ENCODE measurements at places on chromosomes 7 and 10. TPM values are rescaled to one million over a fixed set of nuclear protein-coding genes. Genes with fewer than 3 reads are reported as not detected.

Gene GHITM
- 271 TPM for total RNA-seq

Gene COBL
- total RNA-seq: 56.6 TPM

Gene IDI2
- total RNA-seq: not detected

Gene NACAD
- 0.49 TPM for total RNA-seq

Gene SLC25A13
- 33.5 TPM for total RNA-seq

GRCh38 chr10:3008518-3009195 lies 58.7 kb upstream of the PFKP start:
- no peak for DNase-seq

DNA sequence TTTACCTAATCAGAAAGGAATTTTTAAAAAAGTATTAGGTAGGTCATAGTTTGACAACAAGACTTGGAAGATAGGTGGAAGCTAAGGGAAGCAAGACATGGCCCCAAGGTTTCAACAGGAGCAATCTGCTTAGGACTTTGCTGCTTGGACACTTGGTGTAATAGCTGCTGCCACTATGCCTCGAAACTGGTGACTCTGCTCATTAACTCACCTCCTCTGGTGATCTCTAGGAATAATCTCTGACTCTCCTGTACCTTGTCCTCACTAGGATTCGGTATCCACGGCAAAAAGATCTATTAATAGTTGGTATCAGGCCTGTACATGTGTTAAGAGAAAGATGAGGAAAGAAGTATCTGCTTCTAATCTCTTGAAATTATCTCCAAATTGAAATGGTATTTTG lies 53.1 kb downstream of the PTEN start:
- DNase-seq: no peak

GRCh38 chr10:83724471-83725241 lies 414.7 kb upstream of the GHITM start:
- DNase-seq: no peak

- DNase-seq: no peak
Observed at GRCh38 chr7:28695300-28696295, 262.5 kb downstream of the TRIL start.

DNA sequence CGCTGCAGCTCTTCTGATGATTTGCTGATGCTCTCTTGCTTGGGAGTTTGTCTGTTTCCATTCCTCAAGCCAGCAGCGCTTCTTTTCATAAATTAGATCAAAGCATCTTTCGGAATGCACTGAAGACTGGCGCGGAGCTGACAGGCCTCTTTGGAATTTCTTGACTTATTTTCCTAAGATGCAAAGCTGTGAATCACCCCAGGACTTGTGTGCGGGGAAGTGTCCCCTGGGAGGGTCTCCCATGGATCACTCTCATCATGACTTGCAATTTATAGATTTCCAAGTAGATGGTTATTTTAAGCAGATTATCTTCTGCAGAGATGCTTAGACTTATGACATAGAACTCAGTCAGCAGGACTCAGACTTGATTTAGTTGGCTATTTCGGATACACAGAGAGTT lies 467.2 kb downstream of the TCERG1L start:
- no peak for DNase-seq

DNA sequence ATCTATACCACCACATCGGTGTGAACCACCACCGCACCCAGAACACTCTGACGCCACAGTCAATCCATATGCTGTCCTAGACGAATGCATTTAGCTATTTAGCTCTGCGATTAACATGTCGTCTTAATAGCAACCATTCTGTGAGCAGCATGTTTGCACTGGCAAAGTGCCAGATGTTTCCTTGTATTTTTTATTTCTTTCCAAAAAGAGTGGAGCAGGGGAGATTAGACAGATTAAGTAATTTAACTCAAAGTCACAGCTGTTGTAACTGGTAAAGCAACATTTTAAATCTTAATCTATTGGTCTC lies 57.0 kb upstream of the ARL4A start:
- no peak for DNase-seq
